ENCODE measurements at places on chromosomes 6 and 20.
A peak's percentile ranks its signal among the peaks of the same experiment; 100 is the strongest.

GRCh38 chr6:43893073-43893472, 123.1 kb downstream of the VEGFA start:
- no peak for DNase-seq

DNA sequence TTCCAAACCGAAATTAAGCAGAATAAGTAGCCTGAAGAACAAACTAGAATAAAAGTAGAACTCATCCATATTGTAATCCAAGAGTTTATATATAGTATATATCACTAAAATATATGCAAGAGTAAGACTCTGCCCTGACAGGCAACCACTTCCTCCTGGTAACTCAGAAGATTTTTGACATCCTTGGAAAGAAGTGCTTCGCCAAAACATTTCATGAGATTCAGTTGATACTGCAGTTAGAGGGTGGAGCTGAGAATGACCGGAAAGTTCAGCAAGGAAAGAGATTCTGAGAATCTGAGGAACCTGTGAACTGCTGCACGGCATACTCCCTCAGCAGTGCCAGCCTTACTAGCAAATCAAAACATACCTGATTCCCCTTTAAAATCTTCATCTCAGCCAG, 79.6 kb downstream of the CDK19 start:
- no peak for DNase-seq

GRCh38 chr6:150719099-150719766, 119.5 kb downstream of the PLEKHG1 start:
- DNase-seq = no peak

GRCh38 chr6:89547281-89547680, 91.3 kb downstream of the LYRM2 start:
- no peak for DNase-seq

GRCh38 chr6:80489911-80490635, 383.6 kb downstream of the BCKDHB start:
- no peak for DNase-seq

DNA sequence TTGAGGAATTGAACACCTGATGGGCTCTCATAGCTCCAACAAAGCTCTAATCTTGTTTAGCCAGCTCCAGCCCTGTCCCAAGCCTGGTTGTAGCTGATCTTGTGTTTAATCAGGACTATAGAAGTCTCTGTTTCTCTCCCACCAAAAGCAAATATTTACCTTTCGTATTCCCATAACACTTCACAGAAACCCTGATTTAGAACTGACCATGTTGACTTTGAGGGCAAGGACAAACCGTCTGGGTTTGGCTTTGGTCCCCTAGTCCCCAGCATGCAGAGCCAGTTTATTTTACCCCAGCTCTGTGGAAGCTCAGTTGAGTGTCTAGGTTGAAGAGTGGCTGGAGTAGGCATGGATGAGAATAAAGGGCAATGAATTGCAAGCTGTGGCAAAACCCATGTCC, 18.0 kb upstream of the SIM1 start:
- DNase-seq = no peak

DNA sequence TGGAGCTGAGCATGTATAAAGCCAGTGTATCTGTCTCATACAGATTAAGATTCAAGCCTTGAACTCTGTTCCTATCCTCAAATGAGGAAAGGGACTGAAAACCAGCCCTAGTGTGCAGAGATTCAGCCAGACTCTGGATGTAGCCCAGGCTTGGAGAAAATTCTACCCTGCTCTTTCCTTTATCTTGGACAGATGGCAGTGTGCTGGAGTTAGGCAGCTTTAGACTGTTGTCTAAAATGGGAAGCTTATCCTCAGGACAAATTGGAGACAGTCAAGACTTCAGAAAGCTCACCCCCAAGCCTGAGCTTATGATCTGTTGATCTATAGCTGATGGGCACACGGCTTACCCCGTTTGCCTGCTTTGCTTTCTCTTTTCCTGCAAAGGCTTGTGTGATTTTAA, 1057.6 kb downstream of the KIF16B start:
- DNase-seq = no peak

DNA sequence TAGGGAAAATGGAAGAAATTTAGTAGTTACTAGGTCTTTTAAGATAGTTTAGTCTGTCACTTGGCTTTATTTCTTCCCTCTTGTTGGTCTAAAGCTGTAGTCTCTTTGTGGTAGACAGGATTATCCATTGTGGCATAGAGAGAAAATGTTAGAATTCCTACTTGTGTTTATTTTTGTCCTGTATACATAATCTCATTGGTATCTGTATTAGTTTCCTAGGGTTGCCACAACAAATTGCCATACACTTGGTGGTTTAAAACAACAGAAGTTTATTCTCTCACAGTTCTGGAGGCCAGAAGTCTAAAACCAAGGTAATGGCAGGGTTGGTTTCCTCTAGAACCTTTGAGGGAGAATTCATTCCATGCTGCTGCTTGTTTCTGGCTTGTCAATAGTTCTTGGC, 119.4 kb downstream of the ZFAND3 start:
- no peak for DNase-seq

GRCh38 chr6:109874621-109875020, 103.5 kb upstream of the GPR6 start:
- DNase-seq = no peak

DNA sequence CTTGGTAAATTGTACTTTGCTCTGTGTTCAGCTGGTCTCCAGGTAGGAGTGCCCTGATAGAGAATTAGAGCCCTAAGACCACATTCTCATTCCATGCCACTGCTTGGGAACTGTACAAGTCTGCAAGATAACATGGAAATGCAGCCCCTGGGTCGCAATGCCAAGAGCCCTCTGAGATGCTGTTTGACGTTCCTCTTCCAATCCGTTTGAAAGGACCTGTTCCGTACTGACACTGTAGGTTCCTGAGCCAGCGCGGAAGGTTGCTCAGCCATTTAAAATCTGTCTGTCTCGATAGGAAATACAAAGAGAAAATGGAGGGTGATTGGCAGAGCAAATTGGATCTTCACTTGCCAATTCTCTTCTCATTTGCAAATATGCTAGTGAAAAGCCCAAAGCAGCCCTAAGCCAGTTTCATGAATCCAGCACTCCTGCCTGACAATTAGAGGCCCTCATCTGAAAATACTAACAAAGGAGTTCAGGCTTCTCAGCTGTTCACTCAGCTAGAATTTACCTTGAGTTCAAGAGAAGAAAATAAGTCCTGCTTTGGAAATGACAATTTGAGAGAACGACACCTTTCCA, 100.6 kb upstream of the AFDN start:
- DNase-seq = no peak

DNA sequence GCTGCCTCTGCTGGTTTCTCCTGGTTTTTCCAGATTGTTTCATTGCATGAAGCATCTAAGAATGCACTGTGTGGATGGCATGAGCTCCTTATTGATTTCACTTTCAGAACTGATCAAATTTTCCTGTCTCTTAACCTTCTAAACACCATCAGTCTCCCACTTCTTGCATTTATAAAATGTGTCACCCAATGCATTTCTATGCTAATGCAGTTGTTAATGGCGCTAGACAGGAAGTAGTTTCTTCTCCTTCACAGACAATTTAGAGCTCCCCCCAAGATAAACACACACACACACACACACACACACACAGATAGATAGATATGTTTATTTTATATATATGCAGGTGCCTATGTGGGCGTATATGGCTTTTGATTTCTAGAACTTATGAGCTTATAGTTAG, 45.6 kb upstream of the FOXA2 start:
- no peak for DNase-seq

- no peak for DNase-seq
Observed at GRCh38 chr6:37625591-37626374, 71.9 kb downstream of the MDGA1 start.

GRCh38 chr20:6502219-6502618, 265.3 kb upstream of the BMP2 start:
- no peak for DNase-seq

GRCh38 chr20:24722586-24722985, 226.5 kb upstream of the CST7 start:
- no peak for DNase-seq

- no peak for DNase-seq
Observed at GRCh38 chr20:60138256-60139220, 180.3 kb downstream of the CDH26 start.

DNA sequence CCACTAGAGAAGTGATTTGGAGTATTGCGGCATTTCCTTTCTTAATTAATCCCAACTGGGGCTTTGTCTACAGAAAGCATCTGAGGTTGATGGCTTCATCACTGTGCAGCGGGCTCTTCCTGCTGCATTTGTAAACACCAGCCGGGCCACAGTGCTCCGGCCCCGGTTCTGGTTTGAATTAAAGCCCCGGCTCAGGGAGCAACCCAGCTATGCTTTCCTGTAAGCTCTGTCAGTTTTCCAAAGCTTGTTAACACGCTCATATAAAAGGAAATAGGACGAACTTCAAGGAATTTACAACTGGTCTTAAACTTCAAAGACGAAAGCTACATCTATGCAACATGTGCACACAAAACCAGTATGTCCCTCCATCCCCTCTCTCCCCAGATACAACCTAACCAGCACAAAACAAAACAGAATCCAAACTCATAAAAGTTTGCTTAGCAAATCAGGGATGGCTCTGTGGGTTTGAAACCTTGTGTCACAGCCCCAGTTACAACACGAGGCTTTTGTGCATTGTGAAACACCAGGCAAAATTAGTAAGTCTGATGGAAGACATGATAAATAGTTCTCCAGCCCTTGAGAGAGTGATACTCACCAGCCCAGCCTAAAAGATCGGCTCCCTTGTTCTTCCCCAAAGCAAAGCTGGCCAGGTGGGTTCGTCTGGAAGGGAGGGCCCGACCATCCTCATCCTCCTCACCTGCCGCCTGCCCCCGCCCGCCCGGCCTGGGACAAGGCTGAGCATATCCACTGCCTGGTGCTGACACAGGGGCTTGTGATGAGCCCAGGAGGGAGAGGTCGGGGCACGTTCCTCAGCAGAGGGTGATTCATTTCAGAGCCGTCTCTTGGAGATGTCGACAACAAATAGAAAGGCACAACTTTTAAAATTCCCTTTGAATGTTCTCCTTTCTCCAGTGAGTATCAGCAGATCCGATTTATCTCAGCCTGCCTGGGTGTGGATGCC, 197.9 kb downstream of the TFAP2C start:
- DNase-seq = no peak

- no peak for DNase-seq
Observed at GRCh38 chr6:89580997-89581666, 57.4 kb downstream of the LYRM2 start.

DNA sequence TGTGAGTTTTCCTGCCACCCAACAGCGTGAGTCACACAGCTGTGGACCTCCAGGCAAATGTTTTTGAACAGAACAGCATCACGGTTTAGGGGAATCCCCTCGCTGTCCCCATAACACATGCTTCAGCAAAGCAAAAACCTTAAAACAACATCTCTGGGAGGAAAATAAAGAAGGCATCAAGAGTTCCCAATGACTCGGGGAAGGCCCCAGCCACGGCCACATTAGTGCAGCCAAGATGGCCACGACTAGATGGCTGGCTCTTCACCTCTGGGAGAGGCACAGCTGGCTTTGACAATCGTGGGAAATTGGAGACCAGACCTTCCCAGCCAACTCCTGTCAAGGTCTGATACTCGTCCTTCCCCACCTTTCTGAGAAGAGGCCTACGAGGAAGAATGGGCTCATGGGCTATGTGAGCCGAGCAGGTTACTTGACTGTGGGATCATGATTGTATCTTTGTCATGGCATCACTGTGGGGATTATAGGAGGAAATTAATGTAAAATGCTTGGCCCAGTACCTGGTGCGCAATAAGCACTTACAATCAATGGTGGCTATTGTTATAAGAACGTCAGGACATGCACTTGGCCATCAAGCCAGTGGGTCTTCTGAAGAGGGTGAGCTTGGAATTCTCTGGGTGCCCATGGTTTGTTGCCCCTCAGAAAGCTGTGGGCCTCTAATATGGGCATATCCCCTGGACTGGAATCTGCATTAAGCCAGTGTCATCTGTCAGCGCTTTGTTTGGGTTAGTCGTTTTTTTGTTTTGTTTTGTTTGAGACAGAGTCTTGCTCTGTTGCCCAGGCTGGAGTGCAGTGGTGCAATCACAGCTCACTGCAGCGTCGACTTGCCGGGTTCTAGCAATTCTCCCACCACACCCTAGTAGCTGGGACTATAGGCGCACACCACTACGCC, 43.6 kb downstream of the FGD2 start:
- peak; percentile 59 for DNase-seq

DNA sequence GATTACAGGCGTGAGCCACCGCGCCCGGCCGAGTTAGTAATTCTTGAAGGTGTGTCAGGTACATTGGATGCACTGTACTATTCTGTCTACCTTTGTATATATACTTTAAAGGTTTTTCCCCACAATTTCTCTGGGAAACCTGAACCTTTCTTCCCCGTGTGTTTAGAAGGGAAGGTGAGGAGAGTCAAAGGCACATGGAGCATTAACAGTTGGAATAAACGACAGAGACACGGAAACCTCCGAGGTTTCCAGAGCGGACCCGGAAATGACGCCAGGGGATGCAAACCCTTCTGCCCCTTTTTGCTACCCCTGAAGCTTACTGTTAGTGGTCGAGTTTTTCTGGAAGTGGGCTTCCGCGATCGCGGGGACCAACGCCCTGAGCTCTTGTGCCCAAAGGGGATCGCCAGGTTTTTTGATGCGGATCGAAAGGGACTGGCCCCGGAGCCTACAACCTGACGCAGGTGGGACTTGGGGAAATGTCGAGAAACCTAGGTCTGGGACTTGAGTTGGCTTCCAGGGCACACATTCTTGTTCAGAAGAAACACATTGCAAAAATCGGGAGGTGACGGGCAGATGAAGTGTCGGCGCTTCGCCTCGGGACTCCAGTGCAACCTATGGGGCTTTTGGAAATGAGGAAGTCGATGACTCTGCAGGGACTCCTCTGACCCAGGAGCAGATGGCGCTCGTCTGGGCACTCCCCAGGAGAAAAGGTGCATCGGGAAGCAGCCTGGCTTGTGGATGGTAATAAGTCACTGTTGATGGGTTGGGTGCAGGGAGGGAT, 218.2 kb downstream of the OR2B2 start:
- no peak for DNase-seq

DNA sequence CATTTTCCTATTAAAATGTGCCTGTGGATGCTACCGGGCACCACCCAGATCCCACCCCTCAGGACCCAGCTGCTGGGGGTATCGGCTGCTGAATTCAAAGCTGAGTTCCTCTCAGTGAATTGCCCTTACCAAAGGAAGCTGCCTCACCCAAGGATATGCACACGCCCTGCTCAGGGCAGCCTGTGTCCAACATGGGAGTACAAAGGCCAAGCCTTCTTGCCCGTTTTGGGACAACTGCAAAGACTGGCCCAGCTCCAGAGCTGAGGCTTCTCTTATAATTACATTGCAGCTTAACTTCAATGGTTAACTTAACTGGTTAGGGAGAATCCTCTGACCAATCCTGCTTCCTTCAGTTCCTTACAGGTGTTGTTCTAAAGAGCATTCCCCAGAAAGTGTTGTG, 19.8 kb upstream of the FANCE start:
- DNase-seq = no peak

- no peak for DNase-seq
Observed at GRCh38 chr6:1619673-1620503, 10.2 kb downstream of the FOXC1 start.

DNA sequence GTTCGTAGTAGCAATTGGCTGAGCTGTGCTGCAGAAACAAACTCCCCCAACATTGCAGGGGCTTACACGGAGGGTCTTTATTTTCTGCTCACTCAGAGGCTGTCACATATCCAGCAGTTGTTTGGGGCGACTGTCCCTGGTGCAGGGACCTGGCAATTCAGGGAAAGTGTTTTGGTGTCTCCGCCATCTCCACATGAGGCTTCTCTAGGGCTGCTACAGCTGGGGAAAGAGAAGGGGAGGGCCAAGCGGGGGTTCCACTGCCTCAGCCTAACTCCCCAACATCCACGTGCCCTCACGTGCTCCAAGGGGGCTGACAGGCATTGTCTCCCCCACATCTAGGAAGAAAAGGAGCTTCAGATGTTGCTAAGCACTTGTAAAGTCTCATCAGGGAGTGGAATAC, 61.3 kb upstream of the NXT1 start:
- DNase-seq = no peak
